AG09309 (cell line): ENCODE measurements at places on chromosomes 4 and X.

DNA sequence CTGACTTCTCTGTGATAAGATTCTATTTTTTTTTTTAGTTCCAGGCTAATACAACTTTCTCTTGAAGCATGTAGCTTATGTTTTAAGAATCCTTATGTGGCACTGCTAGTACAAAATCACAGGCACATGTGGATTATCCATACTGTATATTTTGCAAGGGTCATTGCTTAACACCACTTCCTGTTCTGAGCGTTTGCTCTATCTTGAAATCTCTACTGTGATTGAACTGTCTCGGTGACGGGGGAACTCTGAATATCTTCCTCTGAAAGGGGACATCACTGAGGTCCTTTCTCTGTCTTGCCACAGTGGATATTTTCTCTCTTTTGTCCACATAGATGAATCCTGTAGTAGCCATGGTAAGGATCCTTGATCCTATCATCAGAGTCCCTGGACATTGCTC, 2.1 kb upstream of the WFS1 start:
- DNase-seq: no peak

DNA sequence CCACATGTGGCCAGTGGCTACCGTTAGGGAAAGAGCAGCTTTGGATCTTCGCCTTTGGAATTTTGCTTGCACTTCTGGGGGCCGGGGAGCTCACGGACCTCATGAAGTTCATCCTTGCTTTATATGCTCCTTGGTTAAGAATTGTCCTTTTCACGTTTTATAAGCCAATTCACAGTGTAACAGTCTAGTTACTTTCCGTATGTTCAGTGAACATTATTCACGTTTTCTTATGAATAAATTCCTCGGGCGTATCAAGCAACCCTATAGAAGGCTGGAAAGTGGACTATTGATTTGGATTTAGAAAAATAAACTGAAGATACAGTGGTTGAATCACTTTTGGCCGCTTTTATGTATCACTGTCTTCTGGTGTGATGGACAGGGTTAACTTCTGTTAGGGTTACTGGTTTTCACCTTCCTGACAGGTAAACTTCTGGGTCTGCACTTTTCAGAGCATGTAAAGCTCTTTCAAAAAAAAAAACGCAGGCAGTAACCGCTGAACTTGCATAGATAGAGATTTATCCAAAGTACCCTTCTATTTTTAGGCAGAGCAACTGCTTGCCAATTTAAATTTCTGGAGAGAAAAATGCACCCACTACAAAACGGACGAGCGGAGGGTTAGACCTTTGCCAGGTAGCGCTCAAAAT, 569 bp upstream of the PDLIM5 start:
- DNase-seq: no peak

- DNase-seq: no peak
Observed at GRCh38 chr4:75172551-75172950, 239.6 kb downstream of the PARM1 start.

DNA sequence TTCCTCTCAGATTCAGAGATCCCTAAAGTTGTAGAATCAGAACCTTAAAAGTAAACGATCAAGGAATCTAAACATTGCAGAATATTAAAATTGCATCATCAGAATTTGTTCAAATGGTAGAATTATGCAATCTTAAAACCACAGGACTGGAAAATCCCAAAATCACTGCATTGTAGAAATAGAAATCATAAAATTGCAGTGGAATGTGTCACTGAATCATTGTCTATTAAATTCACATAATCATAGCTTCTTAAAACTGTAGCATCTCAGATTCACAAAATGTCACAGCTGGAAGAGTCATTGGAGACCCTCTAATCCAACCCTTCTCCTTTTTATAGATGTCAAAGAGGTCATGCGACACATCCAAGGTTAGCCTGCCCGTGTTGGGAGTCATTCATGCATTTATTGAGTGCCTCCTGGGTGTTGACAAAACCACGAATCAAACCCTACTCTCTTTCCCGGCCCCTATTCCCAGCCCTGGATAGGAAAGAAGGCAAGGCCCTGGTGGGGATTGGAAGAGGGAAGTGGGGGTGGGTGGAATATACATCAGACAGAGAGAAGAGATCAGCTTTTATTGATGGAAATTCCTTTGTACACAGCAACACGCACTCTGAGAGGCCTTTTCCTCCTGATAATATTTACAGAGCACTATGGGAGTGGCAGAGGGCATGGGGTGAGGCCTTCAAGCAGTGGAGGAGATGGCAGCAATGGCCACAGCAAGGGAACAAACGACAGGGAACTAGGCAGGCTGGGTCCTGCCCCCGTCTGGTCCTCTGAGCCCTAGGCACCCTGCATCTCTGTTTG, 15.4 kb downstream of the IQSEC2 start:
- peak; percentile 64 for DNase-seq

GRCh38 chr4:52376132-52376704, 282.9 kb downstream of the USP46 start:
- peak; percentile 39 for DNase-seq

- DNase-seq: peak; percentile 10
Observed at GRCh38 chrX:149950681-149951080, 12.4 kb upstream of the EOLA2 start.

GRCh38 chr4:185437809-185438208, 12.0 kb upstream of the UFSP2 start:
- DNase-seq: no peak

GRCh38 chrX:47175588-47175980, 18.0 kb upstream of the UBA1 start:
- no peak for DNase-seq

DNA sequence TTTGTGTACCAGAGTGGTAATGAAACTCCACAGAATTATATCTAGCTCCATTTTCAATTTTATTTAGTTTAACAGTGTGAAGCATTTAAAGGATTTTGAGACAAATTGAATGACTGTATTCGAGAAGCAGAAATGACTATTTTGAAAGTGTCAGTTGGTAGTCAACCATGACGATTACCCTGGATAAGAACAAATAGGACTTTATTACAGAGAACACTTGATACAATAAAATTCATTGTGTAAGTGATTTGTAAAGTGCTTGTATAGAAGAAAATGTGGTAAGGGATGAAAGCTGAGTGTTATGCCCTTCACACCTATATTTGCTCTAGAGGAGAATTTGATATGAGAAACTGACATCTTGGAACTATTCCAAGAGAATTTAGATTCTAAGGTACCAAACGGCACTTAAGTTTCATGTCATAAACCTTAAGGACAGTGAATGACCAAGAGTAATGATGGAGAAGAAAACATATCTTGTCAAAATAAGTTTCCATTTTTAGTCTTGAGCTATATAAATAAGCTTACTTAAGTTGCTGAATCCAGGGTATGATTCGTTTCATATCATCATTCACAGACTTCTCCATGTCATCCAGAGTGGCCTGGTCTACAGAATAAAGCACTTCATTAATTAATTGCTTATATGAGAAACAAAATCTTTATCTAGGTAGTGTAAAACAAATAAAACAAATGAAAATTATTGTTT, 34.6 kb downstream of the MED14 start:
- DNase-seq: no peak

GRCh38 chrX:40479777-40480318, 100.9 kb upstream of the ATP6AP2 start:
- no peak for DNase-seq

DNA sequence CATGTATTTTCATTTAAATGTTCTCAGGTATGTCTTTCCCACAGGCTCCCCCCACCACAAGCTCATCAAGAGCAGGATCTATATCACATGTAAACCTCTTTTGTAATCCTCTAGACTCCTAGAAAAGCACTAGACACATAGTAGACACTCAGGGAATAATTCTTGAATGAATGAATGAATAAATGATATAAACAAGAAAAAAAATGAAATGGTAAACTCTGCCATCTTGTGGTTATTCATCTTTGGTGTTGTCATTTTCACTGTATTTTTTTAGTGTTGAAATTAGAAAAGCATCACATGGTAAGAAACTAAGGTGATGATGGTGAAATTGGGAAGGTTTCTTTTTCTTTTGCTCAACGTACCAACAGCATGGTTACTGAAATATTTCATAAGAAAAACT, 34.2 kb upstream of the C1GALT1C1 start:
- no peak for DNase-seq

DNA sequence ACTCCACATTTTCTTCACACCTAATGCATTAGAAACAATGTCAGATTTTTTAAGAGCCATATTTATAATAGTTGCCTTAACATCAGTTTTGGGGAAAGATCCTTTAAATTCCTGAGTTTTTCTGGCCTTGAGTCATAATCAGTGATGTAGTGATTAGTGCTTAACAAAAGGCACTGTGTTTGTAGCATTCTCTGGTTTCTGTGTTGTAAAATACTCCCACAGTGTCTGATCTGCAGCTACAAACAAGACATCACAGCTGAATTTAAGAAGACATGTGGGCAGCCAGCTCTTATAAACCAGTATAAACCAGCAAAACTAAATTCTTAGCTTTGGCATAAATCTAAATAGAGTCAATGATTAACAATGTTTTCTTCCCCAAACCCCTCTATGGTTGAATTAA, 233.8 kb downstream of the FSTL5 start:
- peak; percentile 18 for DNase-seq

DNA sequence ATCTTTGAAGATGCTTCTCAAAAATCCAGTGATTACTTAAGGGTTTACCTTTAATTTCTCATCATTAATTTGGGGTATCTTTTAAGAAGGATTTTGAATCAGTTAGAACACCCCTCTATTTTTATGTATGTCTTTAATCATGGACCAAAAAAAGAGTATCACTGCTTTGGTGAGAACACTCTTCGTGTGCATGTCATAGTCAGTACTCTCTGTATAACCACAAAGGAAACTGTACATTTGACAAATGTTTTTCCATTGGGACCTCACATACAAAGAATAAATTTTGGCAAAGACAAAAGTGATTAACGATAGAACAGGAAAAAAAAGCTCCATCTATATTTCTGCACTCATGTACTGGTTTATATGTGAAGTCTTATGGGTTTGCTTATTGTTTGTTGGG, 31.3 kb downstream of the FAM241A start:
- no peak for DNase-seq

DNA sequence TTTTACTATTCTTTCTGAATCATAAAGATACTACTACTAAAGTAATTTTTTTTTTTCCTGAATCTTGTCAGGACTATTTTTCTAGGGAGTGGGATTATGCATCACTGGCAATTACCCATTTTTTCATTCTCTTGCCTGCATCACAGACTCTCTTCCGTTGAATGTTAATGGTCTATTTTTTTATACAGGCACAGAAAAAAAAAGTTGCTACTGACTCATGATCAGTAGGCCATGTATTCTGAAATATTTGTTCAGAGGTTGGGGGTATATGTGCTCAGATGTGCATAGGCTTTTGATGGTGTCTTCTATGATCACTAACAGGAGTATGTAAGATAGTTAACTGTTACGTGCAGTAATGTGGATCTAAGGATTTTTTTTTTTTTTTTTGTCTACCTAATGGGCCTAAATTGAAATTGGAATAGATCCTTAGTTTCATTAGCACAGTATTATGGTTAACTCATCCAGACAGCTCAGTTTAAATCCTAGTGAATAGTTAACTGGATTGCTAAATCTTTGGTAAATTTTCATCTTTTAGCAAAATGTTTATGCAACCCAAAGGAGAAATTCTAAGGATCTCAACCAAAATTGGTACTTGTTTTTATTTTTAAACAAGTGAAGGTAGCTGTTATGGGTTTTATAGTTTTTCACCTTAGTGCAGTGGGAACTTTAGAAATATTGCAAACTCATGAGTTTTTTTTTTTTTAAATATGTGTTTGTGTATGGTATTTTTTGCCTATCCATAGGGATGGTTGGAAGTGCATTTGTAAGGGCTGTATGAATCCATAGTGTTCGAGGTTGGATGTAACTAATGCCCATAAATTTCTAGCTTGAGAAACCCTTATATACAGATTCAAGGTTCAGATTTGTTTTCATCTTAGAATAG, 12.1 kb downstream of the BMP2K start:
- DNase-seq: no peak

GRCh38 chr4:128298852-128299251, 11.2 kb upstream of the PGRMC2 start:
- DNase-seq: no peak

- no peak for DNase-seq
Observed at GRCh38 chr4:112102875-112103370, 42.3 kb upstream of the FAM241A start.

DNA sequence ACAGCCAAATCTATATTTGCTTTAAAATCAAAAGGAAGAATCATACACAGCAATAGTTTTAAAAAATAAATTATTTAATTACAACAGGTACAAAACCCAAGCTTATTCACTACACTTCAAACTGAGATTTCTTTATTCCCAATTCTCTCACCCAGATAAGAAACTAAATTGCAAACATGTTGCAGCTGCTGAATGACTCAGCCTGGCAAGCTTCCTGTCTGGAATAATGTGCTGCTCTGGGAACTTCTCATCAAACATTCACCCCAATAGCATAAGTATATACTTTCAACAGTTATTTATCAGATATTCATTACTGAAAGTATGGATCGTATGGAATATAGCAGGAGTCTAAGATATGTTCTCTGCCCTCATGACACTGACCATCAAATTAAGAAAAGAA, 43.0 kb upstream of the GABRA2 start:
- no peak for DNase-seq

- peak; percentile 81 for DNase-seq
Observed at GRCh38 chr4:76821641-76822040, 76.3 kb downstream of the SOWAHB start.

- no peak for DNase-seq
Observed at GRCh38 chrX:2676794-2677675, 14.1 kb upstream of the CD99 start.

DNA sequence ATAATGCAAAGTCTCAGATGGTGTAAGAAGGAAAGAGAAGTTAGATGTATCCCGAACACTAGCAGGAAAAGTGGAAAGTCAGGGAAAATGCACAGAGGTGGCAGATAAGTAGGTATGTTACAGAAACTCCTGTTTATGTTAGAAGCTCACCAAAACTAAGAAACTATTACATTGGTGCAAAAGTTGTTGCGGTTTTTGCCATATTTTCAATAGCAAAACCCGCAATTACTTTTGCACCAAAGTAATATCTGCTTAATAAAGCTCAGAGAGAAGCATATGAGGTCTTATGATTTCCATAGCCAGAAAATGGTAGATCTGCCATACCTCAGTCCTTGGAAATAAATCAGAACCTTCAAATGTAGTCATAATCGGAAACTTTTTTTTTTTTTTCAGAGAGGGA, 1035.6 kb downstream of the PCDH7 start:
- DNase-seq: no peak

- no peak for DNase-seq
Observed at GRCh38 chr4:85672959-85673358, 198.0 kb downstream of the ARHGAP24 start.

GRCh38 chr4:131337936-131338335, 1811.2 kb upstream of the PCDH10 start:
- no peak for DNase-seq

- no peak for DNase-seq
Observed at GRCh38 chr4:185702147-185702663, 109.8 kb downstream of the SORBS2 start.

- no peak for DNase-seq
Observed at GRCh38 chr4:37687681-37688080, 1.5 kb upstream of the RELL1 start.
